Renal cortex interstitium (tissue), 15 donors: ENCODE measurements at places on chromosomes 7 and 10.
A peak's percentile ranks its signal among the peaks of the same experiment; 100 is the strongest.

GRCh38 chr10:21920633-21921032, 82.9 kb downstream of the DNAJC1 start:
- no peak for DNase-seq

GRCh38 chr7:141003172-141004065, 11.3 kb downstream of the MRPS33 start:
- no peak for DNase-seq

- DNase-seq, result no peak
These were observed 75.7 kb upstream of the EFCAB10 start for GRCh38 chr7:105656922-105657521.

GRCh38 chr7:158030071-158030470, 557.6 kb downstream of the PTPRN2 start:
- DNase-seq, result no peak

GRCh38 chr10:19815036-19815730, 1.0 kb upstream of the PLXDC2 start:
- DNase-seq, result no peak

DNA sequence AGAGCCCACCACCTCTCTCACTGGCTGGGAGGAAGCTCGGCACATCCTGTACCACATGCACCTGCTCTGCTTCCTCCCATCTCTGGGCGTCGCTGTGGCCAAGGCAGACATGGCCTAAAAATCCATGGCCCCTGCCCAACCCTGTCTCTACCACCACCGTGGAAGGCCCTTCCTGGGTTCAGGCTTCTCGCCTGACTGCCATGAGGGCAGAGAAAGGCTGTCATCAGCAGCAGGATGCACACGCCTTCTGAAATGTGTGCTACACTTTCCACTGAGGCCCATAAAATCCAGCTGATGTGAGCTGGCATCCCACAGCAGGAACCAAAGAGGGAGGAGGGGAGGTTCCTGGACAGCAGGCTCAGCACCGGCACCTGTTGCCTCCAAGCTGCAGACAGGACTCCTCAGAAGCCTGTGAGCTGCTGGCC, 93.4 kb downstream of the PTPRN2 start:
- DNase-seq, result no peak

DNA sequence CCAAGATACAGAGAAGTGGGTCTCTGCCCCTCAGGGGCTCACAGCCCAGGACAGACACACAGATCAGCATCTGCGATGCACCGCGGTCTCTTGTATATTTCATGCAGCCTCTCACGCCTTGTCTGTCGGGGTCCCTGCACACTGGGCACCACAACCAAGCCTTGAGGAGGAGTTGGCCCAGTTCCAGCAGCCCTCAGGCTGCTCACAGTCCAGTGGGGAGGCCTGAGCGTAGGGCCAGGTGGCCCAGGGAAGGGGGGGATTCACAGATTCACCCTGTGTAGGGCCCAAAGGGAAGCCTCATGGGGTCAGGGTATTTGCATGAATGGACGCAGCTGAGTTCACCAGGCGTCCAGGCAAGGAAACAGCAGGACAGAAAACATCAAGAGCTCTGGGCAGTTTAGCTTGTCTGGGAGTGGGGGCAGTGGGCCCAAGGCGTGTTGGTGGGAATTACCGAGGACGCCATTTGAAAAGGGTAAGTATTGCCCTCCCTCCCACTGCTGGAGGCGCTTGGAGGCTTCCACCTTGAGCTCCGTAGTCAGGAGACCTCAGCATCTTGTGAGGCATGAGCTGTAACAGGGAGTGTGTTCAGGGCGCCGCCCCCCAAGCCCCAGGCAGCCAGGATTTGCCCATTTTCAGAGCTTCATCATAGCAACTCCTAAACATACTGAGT, 129.1 kb upstream of the CHST15 start:
- DNase-seq, result no peak

DNA sequence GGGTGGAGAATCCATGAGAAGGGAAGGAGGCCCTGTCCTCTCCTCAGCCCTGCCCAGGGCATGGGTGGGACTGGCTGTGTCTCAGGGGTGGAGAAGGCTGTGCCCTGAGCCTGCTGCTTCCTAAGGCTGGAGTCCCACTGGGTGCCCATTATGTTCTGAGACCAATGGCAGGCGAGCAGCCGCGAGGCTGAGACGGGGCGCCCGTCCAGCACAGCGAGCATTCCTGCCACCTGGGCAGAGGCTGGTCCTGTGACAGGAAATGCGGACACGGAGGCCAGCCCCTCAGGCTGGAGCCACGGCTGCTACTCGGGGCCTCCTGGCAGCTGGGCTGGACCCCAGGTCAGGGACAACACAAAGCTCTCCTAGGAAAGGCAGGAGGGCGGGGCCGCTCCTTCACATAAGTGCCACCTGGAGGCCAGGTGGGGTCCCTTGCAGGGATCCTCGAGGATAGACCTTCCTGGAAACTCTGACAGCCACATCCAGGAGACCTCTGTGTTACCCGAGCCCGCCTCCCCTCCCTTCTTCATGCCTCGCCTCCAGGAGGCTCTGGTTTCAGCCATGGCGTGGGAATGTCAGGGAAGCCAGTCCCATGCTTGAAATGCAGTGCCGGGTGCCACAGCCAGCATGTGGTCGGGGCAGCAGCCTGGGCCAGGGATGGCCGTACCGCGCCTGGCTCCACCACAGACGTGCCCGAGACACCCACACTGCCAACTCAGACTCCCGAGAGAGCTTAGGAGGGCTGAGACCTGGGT, 173.9 kb downstream of the USP6NL start:
- DNase-seq, result no peak

- no peak for DNase-seq
These were observed 1.8 kb upstream of the SP8 start for GRCh38 chr7:20788420-20788990.

DNA sequence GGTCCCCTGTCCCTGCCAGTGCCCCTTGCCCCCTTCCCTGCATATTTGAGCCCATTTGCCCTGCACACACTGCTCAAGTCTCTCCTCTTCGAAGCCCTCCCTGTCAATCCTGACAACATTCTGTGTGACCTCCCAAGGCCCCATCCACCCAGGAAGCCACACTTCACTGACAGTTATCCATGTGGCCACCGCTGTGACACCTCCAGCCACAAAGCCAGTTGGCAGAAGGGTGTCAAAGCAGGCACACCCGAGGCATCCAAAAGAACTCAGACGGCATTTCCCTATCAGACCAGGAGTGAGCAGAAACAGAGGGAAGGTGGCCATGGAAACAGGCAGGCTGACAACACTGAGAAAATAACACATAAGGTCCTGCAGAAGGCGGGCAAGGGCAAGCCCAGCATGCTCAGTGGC, 4.6 kb downstream of the POLM start:
- DNase-seq, result no peak

GRCh38 chr7:131183611-131184119, 144.0 kb upstream of the MKLN1 start:
- DNase-seq, result no peak

- no peak for DNase-seq
These were observed 150.8 kb downstream of the AGMO start for GRCh38 chr7:15411019-15411418.

- peak; percentile 47 for DNase-seq
These were observed 62.8 kb downstream of the TACC2 start for GRCh38 chr10:122051609-122052385.

- no peak for DNase-seq
These were observed 602.2 kb downstream of the LRMDA start for GRCh38 chr10:76033457-76034196.

DNA sequence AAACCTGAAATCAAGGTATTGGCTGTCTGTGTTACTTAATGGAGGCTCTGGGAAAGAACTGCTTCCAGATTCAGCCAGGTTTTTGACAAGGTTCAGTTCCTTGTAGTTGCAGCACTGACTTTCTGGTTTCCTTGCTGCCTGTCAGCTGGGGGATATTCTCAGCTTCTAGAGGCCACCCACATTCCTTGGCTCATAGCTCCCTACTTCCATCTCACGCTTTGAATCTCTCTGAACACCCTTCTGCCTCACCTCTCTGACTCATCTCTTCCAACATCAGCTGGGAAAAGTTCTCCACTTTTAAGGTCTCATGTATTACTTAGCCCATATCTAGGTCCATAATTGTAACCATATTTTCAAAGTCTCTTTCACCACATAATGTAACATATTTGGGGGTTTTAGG, 22.9 kb upstream of the GPR22 start:
- DNase-seq, result no peak

- DNase-seq, result no peak
These were observed 6.0 kb downstream of the PDGFA start for GRCh38 chr7:513521-514166.

DNA sequence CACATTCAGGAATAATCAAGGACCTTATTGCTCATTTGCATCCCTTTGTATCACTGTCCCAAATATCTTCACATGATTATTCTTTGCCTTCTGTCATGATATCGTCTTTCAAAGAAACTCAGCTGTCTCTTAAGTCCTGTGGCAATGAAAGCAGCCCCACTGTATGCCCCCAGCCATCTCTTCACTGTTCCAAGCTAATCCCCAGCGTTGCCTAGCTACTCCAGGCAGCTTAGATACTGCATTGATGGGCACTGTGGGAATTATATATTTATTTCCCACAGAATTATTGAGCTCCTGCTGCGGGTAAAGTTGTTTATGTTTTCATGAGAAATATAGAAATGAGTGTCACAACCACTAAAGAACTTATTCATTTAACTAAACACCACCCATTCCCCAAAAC, 38.8 kb downstream of the SND1 start:
- no peak for DNase-seq

- DNase-seq, result no peak
These were observed 1188.3 kb upstream of the SORCS1 start for GRCh38 chr10:108352771-108353170.

- no peak for DNase-seq
These were observed 851 bp upstream of the GOT1 start for GRCh38 chr10:99431190-99431760.

- DNase-seq, result no peak
These were observed 16.9 kb downstream of the TAS2R41 start for GRCh38 chr7:143494622-143495021.

DNA sequence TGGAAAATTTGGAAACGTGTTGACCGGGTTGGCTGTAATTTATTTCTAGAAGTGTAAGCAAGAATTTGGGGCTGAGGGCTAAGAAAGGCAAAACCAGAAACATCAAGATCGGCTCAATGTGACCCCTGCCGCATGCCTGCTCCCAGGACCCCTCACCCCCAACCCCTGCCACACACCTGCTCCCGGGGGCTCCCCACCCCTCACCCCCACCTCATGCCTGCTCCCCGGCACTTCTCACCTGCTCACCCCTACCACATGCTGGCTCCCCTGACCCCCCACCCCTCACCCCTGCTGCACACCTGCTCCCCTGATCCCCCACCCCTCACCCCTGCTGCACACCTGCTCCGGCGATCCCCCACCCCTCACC, 19.0 kb upstream of the CFAP46 start:
- no peak for DNase-seq

DNA sequence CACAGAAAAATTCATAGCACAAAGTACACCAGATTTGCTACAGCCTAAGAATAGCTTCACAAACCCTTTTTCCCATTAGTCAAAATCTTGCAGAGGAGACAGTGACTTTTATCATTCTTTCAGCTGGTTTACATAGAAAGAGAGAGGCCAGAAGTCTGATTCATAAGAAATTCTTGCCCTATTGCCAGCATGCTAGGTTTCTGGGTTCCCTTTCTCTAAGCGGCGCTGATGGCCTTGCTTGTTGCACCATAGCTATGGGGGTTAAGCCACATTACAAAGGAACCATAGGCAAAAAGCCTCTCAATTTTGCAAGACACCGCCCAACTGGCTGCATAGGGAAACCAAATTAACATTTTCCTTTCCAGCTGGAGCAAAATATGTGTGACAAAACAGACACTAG, 87.4 kb downstream of the ZNF467 start:
- DNase-seq, result no peak

DNA sequence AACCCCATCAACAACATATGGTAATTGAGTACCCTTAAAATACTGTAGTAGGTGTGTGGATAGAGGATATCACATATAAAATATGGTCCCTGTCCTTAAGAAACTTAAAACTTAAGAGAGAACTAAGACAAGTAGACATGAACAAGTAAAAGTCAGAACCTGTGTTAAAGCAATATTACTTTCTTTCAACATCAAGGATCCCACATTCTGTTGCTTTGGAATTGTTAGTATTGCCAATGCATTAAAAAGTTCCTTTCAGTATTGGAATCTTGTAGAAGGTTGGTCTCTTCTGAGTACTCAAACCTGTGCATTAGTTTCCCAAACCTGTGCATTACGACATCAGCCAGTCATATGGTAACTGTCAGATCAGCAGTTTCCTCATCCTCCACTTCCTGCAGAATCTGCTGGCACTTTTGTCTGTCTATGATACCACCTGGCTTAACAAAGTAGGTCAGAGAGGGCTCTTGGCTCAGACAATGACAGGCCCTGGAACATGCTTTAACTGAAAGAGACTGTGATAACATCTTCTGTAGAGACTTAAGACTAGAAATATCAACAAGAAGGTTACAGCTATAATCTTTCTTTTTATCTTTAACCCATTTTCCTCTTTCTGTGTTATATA, 56.5 kb downstream of the CCDC71L start:
- DNase-seq, result no peak

DNA sequence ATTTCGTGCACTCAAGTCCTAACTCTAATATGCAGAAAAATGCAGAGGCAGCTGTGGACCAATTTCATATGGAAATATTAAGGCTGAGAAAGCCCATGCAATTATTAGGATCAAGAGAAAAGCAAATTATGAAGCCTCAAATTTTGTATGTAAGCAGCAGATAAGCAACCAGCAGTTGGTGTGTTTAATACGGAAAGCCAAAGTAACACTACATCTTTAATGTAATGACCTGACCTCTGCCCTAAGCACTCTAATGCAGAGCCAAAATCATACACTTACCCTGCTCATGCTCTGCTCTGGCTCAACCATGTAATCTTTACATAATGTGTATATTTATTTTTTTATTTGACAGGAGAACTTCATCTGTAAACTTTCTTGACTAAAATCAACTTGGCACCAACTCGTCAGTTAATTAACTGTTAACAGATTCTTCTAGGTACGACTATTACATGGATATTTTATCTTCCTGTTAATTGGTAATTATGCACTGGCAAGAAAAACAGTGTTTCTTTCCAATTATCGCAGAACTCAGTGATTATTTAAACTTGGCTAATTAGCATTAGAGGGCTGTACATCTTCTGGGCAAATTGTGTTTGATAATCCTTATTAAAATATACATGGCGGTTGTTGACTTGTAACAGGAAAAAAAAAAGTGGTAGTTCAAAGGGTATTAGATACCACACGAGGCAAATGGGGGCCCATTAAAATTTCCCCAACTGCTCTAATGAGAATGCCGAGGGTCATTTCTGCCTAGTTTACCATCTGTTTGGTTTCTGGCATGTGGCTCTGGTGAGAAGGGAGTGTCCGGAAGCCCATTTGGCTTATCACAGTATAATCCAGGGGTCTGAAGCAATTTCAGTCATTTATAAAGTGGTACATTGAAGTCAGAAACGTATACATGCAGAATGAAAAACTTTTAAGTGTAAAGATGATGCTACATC, 94.5 kb downstream of the RELN start:
- DNase-seq, result no peak

- no peak for DNase-seq
These were observed 127.2 kb upstream of the SLC25A13 start for GRCh38 chr7:96449094-96449493.

DNA sequence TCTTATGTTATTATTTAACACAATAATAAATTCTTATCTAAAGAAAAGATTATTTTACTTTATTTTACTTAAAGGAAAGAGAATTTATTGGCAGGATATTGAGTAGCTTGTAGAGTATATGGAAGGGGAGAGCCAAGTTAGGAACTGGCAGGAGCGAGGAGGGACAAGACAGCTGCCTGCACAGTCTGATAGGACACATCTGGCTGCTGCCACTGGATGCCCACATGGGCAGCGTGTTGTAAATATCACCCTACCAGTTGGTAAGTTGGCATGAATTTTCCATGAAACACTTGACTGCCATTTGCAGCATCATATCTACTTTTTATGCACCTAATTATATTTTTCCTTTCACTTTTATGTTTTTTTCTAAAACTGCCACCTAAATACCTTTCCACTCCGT, 19.6 kb downstream of the SRI start:
- no peak for DNase-seq
